CD4-positive, alpha-beta T cell treated with Interleukin-6 at 100 ng/mL for 8 hours (primary cell): ENCODE measurements at places on chromosomes 12 and 14.

DNA sequence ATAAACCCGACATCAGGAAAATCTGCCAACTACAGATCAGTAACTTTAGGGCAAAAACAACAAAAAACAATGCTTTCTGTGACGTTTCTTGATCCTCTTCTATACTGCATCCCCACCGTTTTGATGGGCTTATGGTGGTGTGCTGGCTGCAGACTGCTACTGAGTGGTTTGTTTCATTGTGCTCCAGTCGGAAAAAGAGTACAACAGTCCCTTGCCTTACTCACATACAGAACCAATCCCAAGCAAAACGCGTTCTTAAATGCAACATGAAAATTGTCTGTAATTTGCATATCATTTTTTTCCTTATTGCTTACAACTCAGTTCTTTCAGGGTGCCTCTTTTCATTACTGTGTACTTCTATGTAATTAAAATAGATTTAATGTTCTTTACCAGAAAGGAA, 2.3 kb downstream of the ETV6 start:
- DNase-seq = no peak

GRCh38 chr14:73250781-73251500, 13.6 kb downstream of the PAPLN start:
- no peak for DNase-seq

GRCh38 chr14:23183158-23183470, 346 bp downstream of the SLC7A8 start:
- no peak for DNase-seq

DNA sequence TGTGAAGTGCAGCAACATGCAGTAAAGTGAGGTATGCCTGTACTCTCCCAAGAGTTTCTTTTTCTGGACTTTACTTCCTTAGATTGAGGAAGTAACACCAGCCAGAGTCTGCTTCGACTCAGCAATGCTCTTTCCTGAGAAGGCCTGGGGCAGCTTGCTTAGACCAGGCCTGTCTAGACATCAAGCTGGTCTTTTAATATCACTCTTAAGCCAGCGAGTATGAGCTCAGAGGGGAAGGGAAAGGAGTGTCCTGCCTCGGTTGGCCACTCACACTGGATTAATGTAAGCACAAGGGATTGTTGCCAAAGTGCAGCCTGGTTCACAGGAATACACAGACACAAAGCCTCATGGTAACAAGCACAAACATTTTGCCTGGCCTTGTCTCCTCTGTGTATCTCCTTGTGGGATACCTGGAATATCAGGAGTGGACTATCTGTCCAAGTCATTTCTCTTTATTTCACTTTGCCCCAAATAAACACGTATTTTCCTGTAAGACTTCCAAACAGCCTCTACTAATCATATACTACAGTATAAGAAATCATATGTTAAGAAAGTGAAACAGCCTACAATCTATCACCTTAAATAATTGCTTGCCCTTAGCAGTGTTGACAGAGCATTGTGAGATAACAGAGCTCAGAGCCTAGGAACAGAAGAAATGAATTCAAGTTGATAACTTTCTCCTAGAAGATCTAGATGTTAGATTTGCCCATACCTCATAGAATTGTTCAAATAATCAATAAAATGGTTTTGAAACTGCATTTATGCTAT, 121.2 kb upstream of the DAAM1 start:
- no peak for DNase-seq

DNA sequence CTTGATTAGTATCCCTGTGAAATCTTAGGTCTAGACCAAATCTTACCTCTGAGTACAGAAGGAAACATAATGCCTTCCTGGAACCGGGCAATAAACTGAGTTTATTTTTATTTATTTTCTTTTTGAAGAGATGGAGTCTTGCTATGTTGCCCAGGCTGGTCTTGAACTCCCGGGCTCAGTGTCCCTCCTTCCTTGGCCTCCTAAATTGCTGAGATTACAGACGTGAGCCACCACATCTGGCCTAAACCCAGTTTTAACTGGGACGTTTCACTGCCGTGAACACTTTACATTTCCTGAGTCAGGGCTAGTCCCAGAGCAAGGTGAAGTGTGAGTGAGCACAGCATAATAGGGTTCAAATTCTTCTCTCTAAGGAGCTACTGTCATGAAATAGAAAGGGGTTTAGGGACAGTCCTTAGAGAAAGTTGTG, 671 bp downstream of the GUCY2C start:
- DNase-seq = no peak

DNA sequence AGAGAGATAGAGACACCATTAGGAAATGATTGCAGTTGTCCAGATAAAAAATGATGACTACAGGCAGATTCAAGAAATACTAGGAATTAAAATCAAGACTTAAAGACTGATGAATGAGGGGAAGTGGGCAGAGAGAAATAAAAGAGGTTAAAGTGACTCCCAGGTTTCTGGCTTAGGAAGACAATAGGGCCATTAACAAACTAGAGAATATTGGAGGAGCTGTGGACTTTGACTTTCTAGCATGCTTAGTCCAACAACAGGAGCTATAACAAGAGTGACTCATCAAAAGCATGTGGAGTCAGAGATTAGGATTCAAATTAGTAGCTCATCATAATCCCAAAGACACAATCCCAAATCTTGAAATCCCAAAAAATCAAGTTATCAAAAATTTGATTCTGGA, 101.5 kb downstream of the BMP4 start:
- DNase-seq = no peak
